ENCODE measurements at places on chromosomes 7 and 10.

DNA sequence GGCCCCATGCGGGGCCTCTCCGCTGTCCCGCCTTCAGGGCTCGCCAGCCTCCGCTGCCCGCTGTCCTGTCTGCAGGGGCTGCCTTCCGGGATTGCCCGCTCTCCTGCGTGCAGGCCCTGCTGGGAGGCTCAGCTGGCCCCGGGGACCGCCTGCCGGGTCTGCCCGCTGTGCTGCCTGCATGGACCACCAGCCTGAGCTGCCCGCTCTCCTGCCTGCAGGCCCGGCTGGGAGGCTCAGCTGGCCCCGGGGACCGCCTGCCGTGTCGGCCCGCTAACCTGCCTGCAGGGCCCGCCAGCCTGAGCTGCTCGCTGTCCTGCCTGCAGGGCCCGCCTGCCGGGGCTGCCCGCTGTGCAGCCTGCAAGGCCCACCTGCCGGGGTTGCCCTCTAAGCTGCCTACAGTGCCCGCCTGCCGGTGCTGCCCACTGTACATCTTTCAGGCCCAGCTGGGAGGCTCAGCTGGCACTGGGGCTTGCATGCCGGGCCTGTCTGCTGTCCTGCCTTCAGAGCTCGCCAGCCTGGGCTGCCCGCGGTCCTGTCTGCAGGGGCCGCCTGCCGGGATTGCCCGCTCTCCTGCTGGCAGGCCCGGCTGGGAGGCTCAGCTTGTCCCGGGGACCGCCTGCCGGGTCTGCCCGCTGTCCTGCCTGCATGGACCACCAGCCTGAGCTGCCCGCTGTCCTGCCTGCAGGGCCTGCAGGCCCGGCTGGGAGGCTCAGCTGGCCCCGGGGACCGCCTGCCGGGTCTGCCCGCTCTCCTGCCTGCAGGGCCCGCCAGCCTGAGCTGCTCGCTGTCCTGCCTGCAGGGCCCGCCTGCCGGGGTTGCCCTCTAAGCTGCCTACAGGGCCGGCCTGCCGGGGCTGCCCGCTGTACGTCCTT lies 165.1 kb downstream of the GLRX3 start:
- peak; percentile 62 for DNase-seq

- no peak for DNase-seq
Measured at GRCh38 chr10:132897516-132898381, 44.6 kb downstream of the CFAP46 start.

GRCh38 chr7:147584771-147585193 lies 1005.8 kb upstream of the C7orf33 start:
- no peak for DNase-seq

GRCh38 chr7:121714559-121715303 lies 158.2 kb upstream of the PTPRZ1 start:
- DNase-seq = no peak

DNA sequence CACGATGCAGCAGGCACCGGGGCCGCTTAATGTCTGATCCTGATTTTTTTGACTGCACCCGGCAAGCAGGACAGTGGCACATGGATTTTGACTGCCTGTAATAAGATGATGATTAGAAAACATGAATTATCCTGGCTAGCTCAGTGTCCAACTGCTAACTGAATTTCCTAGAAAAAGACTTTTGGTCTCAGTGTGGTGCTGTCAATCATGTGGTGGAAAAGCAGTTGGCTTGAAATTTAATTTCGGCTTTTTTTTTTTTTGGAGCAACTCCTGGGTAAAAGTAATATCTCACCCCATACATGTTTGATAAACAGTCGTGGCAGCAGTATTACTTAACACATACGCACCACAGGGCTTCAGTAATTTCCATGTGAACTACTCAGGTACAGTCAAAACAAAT lies 227.7 kb downstream of the FANK1 start:
- no peak for DNase-seq

- DNase-seq = no peak
Measured at GRCh38 chr10:59852670-59853069, 53.7 kb downstream of the CCDC6 start.

DNA sequence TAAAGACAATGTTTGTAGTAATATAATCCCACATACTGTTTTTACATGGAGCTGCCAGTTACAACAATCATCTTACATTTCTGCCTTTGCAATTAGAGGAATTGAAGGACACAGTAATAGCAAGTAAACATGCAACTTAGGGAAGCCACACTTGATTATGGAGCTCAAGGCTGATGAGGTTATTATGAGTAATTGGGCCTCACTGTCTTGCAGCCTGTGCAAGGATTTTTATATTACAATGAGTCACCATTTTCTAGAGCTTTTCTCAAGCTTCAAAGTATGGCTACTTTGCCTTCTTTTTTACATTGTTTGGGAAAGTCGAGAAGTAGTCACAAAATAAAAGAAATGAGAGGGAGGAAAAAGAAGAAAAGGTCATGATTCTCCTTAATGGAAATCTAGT lies 226.4 kb downstream of the KIAA1217 start:
- no peak for DNase-seq

GRCh38 chr10:124229201-124229988 lies 136.0 kb upstream of the CHST15 start:
- DNase-seq = no peak

DNA sequence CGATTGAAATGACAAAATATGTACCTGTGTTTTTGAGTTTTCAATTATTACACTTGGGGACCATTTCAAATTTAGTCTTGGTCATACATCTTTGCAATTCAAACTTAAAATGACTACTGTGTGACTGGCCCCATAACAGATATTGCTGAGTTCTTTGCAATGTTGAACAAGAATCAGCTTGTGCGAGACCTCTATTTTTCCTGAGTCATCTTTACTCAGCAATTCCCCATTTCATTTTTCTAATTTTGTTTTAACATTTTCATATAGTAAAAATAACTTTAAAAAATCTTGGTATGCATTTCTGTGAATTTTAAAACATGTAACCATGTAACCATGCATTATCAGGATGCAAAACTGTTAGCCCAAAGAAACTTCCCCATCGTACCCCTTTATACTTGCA lies 678.1 kb downstream of the ANKRD7 start:
- no peak for DNase-seq

DNA sequence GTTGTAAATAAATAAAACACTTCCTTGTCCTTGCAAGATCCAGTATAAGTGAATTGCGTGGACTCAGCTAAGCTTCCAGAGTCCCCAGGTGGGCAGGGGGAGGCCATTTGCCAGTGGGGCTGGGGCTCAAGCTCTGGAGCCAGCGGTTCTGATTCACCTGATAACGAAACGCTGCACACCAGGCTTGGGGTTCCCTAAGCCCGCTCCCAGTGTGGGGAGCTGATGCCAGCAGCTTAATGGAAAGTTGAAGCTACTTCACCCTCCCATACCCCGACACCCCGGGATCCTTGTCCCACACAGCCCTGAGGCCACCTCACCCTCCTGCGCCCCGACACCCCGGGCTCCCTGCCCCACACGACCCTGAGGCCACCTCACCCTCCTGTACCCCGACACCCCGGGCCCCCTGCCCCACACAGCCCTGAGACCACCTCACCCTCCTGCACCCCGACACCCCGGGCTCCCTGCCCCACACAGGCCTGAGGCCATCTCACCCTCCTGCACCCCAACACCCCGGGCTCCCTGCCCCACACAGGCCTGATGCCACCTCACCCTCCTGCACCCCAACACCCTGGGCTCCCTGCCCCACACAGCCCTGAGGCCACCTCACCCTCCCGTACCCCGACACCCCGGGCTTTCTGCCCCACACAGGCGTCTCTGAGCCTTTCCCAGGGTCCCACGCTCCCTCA lies 30.8 kb downstream of the FKBP6 start:
- DNase-seq = no peak

- DNase-seq = no peak
Measured at GRCh38 chr10:10798864-10799192, 218.8 kb upstream of the CELF2 start.

DNA sequence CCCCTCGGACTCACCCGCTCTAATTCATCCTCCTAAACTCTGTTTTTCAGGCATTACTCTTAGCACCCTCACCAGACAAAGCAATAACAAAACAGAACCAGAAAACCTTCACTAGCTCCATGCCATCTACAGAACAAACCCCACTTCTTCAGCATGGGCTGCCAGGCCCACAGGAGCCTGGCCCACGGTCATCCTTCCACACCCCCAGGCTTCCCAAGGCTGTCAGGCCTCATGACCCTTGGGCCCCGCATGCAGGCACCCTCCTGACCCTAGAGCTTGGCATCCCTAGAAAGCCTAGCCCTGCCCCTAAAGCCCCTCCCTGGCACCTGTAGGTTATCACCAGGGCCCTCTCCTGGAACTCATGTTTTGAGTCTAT lies 59.6 kb downstream of the PRKAG2 start:
- no peak for DNase-seq

DNA sequence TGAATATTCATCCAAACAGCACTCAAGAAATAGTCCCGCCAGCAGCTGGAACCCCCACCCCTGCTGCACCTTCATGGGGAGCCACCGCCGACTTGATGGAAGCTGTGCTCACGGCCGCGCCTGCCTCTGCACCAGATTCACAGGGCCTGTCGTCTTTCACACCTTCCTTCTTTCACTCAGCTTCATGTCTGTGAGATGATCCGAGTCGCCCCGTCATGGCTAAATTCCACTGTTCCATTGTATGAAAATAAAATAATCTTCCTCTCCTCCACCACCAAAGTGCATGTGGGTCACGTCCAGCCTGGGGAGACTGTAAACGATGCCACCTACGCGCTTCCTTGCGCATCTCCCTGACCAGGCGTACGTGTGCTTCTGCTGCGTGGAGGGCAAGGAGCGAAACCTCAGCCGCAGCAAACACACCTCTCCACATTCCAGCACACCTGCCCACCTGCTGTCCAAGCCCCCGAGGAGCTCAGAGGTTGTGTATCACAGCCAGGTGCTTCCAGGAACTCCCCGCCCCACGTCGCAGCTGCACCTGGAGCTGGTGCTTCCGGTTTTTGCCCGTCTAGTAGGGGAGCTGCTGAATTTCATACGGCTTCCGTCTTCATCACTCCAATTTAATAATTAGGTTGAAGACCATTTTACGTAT lies 137.0 kb downstream of the PTPRN2 start:
- no peak for DNase-seq

DNA sequence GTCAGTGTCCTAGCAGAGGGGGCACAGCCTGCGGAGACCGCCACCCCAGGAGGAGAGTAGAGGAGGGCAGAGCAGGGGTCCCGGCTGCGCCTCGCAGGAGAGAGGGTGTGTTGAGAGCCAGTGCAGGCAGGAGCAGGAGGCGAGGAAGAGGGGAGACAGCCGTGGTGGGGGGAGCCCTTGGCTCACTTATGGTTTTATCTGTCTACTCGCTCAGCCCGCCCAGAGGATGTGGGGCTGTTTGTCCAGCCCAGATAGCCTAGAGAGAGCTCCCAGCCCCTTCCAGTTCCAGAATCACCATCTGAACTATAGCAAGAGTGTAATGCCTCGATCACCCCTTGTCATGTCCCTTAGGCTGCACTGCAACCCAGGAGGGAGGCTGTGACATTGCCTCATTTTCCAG lies 26.6 kb downstream of the SLC29A3 start:
- DNase-seq = no peak

GRCh38 chr10:17507538-17507937 lies 53.1 kb upstream of the ST8SIA6 start:
- DNase-seq = no peak

- peak; percentile 89 for DNase-seq
Measured at GRCh38 chr7:924541-925231, 29.8 kb downstream of the ADAP1 start.

- no peak for DNase-seq
Measured at GRCh38 chr7:2441430-2442058, 34.7 kb downstream of the GRIFIN start.

DNA sequence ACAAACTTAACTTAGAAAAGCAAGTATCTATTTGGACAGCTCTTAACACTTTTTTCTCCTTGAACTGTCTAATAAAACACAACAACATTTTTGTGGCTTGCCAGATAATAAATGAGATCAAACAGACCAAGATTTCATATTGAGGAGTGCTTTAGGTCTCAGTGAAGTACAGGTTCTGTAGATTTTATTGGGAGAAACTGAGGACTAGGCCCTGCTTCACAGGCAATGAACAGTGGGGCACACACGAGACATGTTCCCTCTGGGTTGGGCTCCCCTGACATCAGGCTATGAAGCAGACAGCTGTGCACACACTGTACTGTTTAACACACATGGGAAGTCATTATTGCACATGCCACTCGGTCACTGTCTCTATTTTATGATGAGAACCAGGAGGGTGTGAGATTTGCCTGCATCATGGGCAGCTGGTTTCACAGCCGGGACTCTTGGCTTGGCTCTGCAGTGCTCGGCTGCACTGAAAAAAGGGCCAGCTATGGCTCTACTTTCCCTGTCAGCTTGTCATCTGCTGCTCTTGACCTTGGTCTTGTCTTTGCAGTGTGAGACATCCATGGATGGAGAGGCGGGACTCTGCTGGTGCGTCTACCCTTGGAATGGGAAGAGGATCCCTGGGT lies 4.2 kb downstream of the IGFBP1 start:
- no peak for DNase-seq

GRCh38 chr7:117041007-117041406 lies 87.7 kb downstream of the ST7 start:
- no peak for DNase-seq

DNA sequence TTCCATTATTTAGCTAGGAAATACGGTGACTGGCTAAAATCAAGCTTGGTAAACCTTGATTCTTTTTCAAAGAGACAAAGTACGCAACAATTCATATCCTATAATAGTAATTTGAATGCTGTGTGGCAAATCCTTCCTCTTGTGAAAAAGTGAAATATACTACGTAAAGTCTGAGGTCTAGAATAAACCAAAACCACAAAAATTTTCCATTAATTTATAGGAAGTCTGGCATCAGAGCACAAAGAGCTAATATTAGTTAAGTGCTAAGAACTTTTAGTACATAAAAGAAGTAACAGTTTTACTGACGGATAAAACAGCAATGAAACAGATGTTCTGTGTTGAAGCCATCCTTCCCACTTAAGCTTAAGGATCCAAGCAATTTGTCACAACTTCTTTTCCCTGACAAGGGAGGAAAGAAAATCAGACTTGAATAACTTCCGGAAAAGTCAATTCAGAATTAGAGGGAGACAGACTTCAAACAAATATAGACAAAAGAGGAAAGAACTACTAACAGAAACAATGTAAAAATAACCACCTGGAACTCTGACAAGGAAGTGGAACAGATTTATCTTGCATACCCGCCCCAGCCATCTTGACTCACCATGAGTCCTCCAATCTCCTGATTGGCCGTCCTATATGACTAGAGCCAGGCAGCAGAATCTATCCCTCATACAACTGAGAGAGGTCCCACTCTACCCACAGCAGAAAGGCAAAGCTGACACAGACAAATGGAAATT lies 34.6 kb downstream of the RHEB start:
- peak; percentile 28 for DNase-seq

GRCh38 chr7:81583882-81584533 lies 185.8 kb downstream of the HGF start:
- no peak for DNase-seq

- no peak for DNase-seq
Measured at GRCh38 chr10:43865265-43866135, 216.8 kb upstream of the ZNF32 start.

DNA sequence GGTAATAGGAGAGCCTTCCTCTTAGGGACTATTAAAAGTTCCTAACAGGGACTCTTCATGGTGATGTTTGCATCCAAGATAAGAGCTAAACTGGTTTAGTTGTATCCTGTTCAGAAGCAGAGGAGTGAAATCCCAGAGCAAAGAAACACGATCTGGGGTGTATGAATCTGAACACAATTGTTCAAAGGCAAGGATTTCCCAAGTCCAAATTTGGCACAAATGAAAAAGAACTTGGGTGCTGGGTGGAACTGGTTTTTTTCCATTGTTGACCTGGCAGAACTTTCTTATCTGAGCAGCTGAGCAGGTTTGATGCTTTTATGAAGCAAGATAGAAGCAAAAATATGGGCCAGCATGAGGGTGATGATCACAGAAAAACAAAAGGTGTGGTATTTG lies 6.0 kb downstream of the AGFG2 start:
- no peak for DNase-seq

GRCh38 chr10:117929327-117930067 lies 117.2 kb downstream of the RAB11FIP2 start:
- DNase-seq = no peak
